Mucosa of gallbladder (tissue), 1 donor: ENCODE measurements at places on chromosomes 5 and 9. TPM values are rescaled to one million over a fixed set of nuclear protein-coding genes. Genes with fewer than 3 reads are reported as not detected.

Gene GNPDA1
- total RNA-seq, result 28.7 TPM

Gene ANKRD18A
- 11.8 TPM for total RNA-seq

DNA sequence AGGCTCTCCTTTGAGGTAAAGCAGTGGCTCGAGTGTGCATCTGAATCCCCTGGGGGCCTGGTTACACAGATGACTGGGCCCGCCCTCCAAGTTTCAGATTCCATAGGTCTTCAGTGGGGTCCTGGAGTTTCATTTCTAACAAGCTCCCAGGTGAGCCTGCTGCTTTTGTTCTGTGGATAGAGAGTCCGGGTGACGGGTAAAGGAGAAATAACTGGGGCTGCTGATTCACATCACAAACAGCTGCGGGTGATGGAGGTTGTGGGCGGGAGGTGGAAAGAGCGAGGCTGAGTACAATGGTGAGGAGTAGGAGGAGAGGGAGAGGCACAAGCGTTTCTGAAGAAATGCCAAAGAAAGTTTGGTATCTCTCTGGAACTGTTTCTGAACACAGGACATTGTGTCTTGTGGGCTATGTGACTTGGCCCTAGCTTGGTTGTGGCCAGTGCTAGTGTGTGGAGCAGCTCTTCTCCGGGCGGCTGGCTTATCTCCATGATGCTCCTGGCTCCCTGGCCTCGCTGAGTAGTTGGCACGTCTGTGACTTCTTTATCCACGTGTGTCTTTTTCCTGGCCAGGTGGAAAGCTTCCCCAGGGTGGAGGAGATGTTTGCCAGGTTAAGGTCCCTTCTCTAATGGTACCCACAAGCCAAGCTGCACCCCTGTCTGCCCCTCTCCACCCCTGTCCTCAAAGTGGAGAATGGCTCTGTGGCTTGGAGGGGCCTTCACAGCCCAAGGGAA lies 61.7 kb downstream of the HSPA4 start:
- DNase-seq, result peak; percentile 7

DNA sequence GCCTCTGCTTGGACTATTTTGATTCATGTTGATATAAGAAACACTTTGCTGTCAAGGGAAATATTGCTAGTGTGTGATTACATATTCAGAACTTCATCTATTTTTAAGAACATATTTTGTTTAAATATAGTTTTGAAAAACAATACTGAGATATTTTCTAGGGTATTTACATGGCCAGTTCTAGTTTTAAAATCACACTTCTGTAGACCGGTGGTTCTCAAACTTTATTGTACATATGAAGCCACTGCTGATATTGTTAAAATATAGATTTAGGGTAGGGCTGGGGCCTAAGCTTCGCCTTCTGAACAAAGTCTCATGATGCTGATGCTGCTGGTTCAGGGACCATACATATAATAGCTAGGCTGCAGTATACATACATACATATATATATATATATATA lies 1000.0 kb downstream of the PTPRD start:
- no peak for DNase-seq

DNA sequence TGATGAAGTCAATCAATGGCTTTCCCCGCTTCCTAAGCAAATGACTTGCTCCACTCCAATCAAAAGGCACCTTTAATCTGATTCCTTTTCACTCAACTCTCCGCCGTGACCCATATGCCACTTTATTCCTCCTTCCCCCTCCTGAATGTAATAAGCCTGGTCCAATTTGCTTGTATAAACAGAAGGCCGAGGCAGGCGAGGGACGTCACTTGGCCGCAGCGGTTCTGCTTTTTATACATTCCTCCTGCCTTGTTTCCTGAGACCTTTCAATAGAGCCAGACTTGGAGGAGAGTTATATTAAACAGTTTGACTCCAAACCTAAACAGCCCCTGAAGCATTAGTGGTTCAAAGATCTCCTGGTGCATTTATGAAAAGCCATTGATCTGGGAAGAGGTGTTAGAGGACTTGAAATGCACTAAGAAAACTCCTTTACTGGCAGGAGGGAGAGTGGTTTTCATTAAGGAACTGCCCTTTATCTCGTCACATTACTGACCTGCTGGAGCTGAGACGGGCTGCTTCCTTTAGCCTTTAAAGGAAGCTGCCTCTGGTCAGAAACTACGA lies 273.4 kb downstream of the SLIT3 start:
- DNase-seq, result peak; percentile 33

Gene DNAI1
- total RNA-seq, result 0.52 TPM

DNA sequence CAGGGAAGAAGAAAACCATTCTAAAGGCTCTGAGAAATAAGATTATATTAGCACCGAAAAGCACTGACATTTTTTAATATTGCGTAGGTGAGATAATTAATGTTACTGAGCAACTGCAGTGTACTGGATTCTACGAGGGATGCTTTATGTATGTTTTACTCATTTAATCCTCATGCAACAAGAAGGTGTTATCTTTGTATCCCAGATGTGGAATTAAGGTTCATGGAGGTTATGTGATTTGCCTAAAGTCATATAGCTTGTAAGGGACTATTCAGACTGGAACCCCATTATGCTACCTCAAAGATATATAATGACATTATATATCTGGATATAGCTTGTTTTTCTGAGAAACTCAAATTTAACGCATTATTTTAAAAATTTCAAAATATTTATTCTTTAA lies 2.5 kb downstream of the FBXO4 start:
- no peak for DNase-seq

Gene FGF1
- total RNA-seq, result 0.98 TPM

GRCh38 chr5:35026941-35027340 lies 20.8 kb downstream of the AGXT2 start:
- no peak for DNase-seq

- DNase-seq, result no peak
These were observed 247.5 kb downstream of the MARCHF11 start for GRCh38 chr5:15932066-15932465.

Gene PKD2L2
- not detected for total RNA-seq

DNA sequence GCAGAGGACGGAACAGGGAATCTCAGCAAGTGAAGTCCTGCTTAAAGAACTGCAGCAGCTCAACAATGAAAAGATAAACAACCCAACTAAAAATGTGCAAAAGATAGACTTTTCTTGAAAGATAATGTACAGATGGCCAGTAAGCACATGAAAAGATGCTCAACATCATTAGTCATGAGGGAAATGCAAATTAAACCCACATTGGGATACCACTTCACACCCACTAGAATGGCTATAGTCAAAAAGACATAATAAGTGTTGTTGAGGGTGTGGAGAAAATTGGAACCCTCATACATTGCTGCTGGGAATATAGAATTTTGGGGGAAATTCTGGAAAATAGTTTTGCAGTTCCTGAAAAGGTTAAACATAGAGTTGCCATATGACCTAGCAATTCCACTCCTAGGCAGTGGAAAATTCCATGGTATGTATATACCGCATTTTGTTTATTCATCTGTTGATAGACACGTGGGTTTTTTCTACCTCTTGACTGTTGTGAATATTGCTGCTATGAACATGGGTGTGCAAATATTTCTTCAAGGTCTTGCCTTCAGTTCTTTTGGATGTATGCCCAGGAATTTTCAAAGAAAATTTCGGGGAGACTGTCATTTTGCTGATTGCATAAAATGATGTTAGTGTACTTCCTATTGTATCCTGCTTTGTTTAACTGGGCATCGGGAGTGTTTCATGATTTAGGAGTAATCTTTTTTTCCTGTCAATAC lies 7.2 kb downstream of the CNOT8 start:
- DNase-seq, result no peak

Gene PCDHB3
- total RNA-seq, result 1.4 TPM

Gene OR1L1
- total RNA-seq, result not detected

- no peak for DNase-seq
These were observed 45.6 kb upstream of the TLE4 start for GRCh38 chr9:79526149-79526672.

GRCh38 chr5:33867241-33867640 lies 24.5 kb downstream of the ADAMTS12 start:
- DNase-seq, result no peak

Gene C8G
- 110 TPM for total RNA-seq

DNA sequence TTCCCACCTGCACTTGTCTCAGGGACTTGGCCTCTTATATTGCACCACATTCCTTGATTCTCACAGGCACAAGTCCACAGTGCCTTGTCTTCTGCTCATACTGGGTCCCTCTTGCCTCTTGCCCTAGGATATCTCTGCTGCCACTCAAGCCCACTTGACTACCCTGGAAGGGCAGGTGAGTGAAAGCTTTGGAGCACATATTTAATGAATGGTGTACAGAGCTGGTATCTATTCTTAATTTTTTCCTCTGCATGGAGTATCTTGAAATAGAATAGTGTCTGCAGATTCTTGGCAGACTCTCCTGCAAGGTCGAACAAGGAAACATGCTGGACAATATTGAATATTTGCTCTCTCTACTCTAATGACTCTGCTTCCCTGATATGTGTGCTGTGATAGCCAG lies 1248.0 kb downstream of the MAT2B start:
- no peak for DNase-seq

GRCh38 chr5:6838736-6839135 lies 125.5 kb downstream of the TENT4A start:
- DNase-seq, result no peak

Gene PROB1
- total RNA-seq, result 3.0 TPM

- no peak for DNase-seq
These were observed 20.3 kb downstream of the ARPC5L start for GRCh38 chr9:124882231-124882630.

Gene ZMAT2
- 50.9 TPM for total RNA-seq

Gene IL4
- not detected for total RNA-seq

Gene SNCB
- total RNA-seq, result 0.14 TPM

Gene HRCT1
- total RNA-seq, result 2.0 TPM

GRCh38 chr5:55991768-55992486 lies 2.8 kb downstream of the IL6ST start:
- DNase-seq, result no peak

Gene TMC1
- total RNA-seq, result not detected

Gene RNF145
- total RNA-seq, result 74.8 TPM

DNA sequence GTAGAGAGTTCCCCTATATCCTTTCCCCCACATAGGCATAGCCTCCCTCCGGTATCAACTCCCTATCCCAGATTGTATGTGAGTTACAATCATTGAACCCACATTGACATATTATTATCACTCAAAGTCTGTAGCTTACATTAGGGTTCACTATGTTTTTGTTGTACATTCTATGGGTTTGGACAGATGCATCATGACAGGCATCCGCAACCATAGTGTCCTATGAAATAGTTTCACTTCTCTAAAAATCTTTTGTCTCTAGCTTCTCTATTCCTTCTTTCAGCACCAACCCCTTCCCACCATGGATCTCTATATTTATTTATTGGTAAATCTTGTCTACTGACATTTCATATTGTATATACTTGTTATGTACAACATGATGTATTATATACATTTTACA lies 31.6 kb downstream of the TAF11L14 start:
- no peak for DNase-seq

Gene GAPT
- 4.7 TPM for total RNA-seq

DNA sequence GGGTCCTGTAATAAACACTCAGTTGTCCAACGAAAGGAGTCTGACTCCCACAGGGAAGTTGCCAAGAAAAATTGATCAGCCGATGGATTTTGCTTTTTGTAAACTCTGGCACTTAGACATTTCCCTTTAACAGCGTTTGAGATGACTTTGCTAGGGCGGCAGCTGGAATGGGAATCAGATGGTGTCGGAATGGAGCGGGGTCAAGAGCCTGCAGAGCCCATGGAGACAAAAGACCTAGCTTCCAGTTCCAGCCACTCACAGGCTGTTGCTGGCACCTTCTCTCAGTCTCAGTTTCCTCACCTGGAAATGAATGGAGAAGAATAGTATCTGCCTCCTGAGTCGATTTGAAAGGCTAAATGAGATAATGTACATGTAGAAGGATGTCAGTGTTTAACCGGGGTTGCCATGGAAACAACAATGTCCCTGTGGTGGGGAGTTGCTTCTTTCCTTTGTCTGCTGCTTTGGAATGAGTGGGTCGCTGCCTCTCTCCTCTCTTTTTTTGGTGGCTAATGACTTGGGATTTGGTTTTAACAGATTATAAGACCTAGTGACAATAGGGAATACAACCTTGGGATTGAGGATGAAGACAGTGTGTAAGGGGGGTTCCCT lies 137.4 kb downstream of the GAS1 start:
- DNase-seq, result no peak

- DNase-seq, result no peak
These were observed 1.8 kb upstream of the ZNF354A start for GRCh38 chr5:178732281-178732680.

GRCh38 chr9:3526997-3527940 lies 1.5 kb upstream of the RFX3 start:
- no peak for DNase-seq

GRCh38 chr9:135949501-135950134 lies 11.6 kb downstream of the UBAC1 start:
- no peak for DNase-seq

DNA sequence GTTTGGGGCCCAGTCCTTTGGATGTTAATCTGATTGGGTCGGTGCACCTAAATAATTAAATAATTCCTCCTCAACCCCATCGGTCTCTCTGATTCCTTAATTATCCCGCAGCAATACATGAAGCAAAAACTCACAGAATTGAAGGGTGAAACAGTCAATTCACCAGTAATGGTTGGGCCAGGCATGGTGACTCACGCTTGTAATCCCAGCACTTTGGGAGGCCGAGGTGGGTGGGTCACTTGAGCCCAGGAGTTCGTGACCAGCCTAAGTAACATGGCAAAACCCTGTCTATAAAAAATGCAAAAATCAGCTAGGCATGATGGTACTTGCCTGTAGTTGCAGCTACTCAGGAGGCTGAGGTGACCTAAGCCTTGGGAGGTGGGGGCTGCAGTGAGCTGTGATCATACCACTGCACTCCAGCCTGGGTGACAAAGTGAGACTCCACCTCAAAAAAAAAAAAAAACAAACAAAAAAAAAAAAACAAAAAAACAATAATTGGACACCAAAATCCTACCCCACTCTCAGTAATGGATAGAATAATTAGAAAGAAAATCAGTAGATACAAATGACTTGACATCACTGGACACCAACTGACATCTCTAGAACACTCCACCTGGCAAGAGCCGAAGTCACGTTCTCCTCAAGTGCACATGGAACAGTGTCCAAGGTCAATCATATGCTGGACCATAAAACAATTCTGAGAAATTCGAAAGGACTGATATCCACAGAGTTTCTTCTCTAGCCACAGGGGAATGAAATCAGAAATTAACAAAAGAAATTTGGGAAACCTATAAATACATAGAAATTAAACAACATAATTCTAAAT lies 5.3 kb downstream of the ABO start:
- DNase-seq, result no peak

Gene SPATA31E1
- not detected for total RNA-seq

Gene PTGES
- 5.0 TPM for total RNA-seq

DNA sequence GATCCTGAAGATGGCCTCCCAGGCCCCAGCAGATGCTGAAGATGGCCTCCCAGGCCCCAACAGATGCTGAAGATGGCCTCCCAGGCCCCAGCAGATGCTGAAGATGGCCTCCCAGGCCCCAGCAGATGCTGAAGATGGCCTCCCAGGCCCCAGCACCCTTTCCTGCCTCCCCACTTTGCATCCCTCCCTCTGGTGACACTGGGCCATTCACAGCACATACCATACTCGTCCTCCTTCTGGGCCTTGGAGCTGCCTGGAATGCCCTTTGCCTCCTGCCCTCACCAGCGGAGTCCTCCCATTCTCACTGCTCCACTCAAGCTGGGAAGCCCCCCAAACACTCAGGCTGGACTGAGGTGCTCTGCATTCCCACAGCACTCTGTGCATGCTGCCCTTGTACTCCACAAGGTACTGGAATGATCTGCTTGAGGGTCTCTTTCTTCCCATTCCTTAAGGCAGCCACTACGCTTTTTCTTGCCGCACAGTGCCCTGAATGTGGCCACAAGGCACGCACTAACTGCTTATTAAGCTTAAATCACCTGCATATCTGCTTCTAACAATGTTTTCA lies 550.0 kb downstream of the BNC2 start:
- DNase-seq, result no peak
